Stimulated activated CD8-positive, alpha-beta memory T cell treated with anti-CD3 and anti-CD28 coated beads, Interleukin-4, amount 100 ng/mL, for 1 hour (primary cell): ENCODE measurements at places on chromosomes 4 and X.

GRCh38 chr4:86117705-86118302, 242.0 kb downstream of the MAPK10 start:
- no peak for DNase-seq

DNA sequence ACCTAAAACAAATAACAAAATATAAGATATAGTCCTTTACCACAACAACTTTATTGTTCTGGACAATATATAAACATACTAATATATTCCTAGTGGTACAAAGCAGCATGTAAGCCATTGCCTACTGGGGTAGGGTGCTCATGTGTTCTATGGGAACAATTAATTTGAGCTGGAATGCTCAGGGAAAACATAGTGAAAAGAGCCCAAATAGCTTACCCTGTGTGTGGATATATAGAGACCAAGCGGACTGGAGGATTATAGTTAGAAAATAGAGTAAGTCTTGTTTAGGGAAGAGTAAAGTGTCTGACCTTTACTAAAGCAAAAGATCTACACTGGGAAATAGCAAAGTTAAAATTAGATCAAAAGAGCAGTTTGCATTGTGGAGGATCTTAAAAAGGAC, 64.8 kb downstream of the MAD2L1 start:
- DNase-seq = no peak

DNA sequence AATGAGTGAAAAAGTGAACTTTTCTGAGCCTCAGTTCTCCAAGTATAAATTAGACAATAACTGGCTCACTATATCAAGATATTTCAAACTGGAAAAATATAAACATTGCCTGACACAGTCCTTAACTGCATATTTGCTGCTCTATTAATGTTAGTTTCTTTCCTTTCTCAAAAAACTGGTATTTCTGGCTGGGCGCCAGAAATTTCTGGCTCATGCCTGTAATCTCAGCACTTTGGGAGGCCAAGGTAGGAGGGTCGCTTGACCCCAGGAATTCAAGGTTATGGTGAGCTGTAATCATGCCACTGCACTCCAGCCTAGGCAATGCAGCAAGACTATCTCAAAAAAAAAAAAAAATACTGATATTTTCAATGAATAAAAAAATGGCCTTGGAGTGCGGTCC, 227.0 kb downstream of the MAGEB17 start:
- DNase-seq = no peak

DNA sequence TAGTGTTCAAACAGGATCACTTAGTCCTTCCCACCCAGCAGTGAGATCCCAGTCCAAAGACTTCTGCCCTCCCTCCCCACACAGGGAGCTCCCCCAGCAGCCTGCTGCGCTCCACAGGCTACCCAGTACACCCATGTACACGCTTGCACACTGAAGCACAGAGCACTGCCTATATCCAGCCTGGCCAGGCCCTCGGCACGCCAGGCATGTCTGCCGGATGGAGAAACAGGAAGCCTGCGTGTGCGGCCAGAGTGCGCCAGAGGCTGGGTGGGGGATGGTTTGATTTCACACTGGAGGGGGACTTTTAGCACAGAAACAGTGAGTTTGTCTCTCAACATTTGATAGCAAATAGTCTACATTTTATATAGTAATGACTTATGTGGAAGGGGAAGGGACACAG, 833.5 kb upstream of the IGFBP7 start:
- no peak for DNase-seq

- no peak for DNase-seq
Measured at GRCh38 chrX:66110112-66110511, 53.9 kb upstream of the HEPH start.

DNA sequence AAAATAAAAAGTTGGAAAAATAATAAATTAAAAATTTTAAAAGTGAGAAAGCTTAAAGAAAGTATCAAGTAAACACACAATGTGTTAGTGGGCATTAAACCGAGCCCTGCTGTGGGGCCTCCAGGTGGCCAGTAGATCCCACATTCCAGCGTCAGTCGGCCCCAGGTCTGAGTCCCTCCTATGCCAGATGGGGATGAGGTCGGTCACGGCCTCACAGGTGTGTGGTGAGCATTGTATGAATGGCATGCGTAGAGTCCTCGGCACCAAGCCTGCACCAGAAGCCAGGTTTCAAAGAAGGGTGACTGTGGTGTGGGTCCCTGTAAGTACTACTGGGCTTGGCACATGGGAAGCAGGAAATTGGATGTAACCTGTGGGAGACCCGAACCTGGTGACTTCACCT, 75.6 kb upstream of the MSX1 start:
- no peak for DNase-seq

DNA sequence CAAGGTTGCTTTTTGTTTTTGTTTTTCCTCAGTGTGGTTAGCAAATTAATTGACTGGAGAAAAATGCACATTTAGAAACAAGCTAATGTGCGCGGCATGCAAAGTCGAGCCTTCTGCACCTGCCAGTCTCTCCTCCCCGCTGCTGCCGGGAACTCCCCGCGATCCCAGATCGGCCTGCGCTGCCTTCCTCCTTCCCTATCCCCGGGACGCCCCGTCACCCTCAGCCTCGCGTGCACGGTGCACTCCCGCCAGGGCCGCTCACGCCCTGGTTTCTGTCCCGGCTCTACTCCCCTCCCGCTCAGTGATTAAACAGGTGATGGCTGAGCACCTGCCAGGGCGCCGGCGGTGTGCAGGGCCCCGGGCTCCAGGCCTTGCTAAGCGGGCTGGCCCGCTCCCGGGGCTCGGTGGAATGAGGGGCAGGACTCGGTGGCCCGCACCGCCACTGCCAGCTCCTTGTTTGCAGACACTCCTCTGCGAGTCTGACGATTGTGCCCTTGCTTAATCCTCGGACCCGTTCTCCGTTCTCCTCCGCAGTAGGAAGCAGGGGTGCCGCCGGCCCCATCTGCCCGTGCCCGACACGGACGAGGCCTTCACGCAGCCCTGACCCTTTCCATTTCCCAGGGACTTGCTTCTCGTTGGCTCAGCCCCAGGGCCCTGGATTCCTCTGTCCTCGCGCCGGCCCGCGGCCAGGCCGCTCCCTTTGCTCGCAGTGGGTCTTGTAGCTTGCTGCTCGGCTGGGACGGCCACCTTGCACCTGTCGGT, 143.4 kb downstream of the TRIML1 start:
- no peak for DNase-seq

DNA sequence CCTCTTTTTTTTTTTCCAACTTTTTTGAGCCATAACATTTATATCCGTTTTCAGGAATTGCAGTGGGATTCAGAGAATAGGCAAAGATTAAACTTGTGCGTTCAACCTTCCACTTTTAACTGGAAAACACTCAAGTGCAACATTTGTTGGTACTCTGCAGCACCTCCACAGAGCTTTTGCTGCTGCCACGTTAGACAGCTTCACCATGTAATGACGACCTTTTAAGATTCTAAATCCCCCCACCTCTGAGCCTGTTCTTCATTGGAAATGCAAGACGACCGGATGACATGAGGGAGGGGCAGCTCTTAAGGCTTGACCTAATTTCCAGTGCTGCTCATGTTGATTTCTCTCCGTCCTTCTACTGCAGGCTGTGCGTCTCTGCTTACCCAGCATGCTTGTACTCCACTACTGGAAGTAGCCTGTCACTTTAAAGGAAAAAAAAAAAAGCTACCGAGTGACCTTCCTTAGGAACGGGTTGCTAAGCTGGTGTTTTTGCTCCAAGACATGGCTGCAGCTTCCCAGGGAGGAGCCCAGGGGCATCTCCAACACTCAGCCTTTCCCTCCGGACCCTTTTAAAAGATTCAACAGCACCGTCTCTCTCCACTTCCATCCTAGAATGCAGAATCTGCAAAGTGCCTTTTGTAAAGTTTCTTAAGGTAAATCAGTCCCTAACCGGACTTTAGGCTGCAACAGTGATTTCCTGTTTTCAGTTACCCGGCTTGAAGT, at the start of gene CC2D2A:
TSS of gene CC2D2A (plus strand) at position 481 of the 726 bp plus-strand sequence. CDS start 6,051 bp downstream, outside the sequence.
- no peak for DNase-seq

DNA sequence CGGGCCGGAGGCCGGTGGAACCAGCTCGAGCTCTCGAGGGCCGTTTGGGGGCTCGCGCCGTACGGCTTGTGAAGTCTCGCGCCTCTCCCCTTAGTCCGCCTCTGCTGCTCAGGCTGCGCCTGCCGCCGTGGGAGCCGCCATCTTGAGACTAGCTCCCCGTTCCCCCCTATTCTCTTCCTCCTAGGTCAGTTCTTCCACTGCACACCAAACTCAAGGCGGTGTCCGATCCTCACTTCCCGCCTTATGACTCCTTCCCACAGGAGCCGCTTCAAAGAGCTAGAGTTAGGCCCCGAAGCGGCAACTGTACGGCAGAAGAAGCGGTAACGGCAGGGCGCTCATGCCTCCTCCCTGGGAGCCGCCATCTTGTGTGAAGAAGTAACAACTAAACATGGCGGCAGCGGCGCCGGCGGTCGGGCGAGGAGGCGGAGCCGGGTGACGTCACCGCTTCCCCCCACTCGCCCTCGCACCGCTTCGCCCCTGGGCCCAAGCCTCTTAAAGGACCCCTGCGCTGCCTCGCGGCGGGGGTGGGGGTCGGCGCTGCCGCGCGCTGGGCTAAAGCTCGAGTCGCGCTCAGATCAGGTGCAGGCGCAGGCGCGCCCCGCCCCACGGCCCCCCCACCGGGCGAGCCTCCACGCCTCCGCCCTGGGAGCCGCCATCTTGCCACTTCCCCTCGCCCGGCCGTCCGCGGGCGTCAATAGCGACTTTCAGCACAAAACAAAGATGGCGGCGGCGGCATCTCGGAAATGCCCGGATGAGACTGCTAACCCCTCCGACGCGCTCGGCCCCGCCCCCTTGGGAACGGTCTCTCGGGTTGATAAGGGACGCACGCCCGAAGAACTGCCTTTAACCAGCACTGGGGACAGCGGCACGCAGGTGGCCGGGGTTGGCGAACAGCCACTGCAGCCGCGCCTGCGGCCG, at the start of gene HCFC1:
TSS of gene HCFC1 (minus strand) at position 369 of the 918 bp plus-strand sequence. CDS start 978 bp downstream, outside the sequence.
- DNase-seq = peak; percentile 88

DNA sequence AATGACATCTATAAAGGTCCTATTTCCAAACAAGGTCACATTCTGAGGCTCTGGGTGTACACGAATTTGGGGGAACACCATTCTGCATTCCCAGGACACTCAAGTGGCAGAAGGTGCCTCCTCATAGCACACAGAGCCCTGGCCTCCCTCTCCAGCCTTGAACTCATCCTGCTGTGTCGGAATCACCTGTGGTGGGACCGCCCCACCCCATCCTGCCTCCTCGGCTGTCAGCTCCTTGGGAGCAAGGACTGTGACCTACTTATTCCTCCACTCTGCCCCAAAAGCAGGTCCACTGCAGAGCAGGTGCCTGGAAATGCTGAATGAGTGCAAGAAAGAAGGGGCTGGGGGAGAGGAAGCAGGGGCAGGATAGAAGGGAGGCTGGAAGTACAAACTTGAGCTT, 33.5 kb downstream of the HTRA3 start:
- DNase-seq = no peak

- DNase-seq = no peak
Measured at GRCh38 chrX:66004928-66005829, 34.7 kb downstream of the VSIG4 start.

- DNase-seq = no peak
Measured at GRCh38 chr4:75637176-75637575, 6.8 kb upstream of the CDKL2 start.

- DNase-seq = no peak
Measured at GRCh38 chrX:10769696-10770619, 149.6 kb upstream of the MID1 start.

- DNase-seq = no peak
Measured at GRCh38 chr4:120940547-120940946, 18.0 kb upstream of the PRDM5 start.

- DNase-seq = no peak
Measured at GRCh38 chrX:87621697-87622096, 104.1 kb downstream of the KLHL4 start.

DNA sequence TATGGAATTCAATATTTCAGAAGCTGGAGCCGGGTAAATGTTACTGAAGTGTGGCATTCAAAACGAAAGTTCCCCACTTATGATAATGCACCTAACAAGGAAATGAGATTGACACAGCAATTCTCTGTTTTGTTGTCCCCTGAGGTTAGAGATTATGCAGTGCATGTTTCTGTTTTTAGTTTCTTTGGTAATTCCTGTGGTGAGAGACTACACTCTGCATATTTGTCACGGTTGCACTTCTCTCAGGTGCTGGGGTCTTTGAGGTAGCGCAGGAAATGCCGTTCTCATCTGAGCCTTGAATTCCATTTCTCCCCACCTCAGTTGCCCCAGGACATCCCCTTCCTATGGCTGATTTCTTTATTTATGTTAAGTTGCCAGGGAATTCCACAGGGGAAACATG, 15.3 kb upstream of the BEND4 start:
- no peak for DNase-seq

GRCh38 chr4:127001933-127002332, 630.8 kb upstream of the INTU start:
- no peak for DNase-seq

GRCh38 chrX:140744085-140744484, 34.5 kb downstream of the LINC00632 start:
- no peak for DNase-seq

DNA sequence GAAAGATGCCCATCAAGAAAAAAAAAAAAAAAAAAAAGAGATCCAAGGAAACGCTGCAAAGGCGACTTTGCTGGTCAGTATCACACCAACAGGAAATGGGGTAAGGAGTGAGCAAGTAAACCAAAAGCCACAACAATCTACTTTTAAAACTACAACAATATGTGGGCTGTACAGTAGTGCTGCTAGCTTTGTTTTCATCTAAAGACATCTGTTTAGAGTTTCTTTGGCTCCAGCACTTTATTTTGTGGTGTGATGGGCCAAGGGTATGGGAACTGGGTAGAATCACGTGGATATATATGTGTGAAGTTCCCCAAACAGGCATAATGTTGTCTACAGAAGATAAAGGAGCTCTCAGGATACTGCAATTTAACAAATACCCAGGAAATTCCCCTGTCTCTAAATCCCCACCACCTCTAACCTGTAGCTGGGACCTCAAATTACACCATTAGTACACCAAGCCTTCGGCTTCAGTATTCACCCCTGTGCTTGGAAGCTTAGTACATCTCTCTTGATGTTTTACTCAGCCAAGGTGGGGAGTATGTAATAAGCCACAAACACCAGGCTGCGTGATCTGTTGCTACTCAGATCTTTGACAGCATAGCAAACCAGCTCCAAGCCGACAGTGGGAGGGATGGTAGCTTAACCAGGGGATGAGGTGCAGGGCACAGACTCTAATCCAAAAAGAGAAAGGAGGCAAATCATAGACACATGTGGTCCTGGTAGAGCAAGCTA, 207.9 kb downstream of the HS6ST2 start:
- no peak for DNase-seq
